Aorta (tissue), 5 donors: ENCODE measurements at places on chromosomes 12 and 14. TPM values are rescaled to one million over a fixed set of nuclear protein-coding genes. Genes with fewer than 3 reads are reported as not detected.

The GPR135 gene
- polyA plus RNA-seq = 0.50 TPM

The GRIN2B gene
- polyA plus RNA-seq = not detected

The KRT79 gene
- polyA plus RNA-seq = not detected

The PTGES3 gene
- 142 TPM for polyA plus RNA-seq

DNA sequence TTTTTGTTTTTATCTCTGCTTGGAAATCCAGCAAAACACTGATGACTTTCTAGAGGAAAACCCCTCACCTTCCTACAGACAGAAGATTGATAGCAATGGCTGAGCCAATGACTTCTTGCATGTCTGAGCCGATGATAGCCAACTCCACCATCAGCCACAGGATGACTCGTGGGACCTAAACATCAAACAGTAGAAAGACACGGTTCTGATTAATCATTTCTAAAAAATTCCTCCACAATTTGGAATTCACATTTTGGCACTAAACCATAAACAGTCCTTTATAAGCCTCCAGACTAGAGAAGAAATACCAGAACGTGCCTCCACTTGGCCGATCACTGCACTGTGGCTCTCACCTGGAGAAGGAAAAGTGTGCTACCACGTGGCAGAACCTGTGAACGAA is 25.9 kb downstream of the SLC11A2 start:
- no peak for DNase-seq

DNA sequence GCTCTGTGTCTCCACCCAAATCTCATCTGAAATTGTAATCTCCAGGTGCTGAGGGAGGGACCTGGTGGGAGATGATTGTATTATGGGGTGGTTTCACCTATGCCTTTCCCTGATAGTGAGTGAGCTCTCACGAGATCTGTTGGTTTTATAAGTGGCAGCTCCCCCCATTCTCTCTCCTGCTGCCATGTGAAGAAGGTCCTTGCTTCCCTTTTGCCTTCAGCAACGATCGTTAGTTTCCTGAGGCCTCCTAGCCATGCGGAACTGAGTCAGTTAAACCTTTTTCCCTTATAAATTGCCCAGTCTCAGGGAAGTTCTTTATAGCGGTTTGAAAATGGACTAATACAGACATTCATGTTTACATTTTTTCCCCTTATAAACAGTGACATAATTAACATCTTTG is 36.1 kb downstream of the PELI2 start:
- no peak for DNase-seq

- DNase-seq = no peak
These were observed 15.3 kb downstream of the CFAP251 start for GRCh38 chr12:121933522-121934308.

DNA sequence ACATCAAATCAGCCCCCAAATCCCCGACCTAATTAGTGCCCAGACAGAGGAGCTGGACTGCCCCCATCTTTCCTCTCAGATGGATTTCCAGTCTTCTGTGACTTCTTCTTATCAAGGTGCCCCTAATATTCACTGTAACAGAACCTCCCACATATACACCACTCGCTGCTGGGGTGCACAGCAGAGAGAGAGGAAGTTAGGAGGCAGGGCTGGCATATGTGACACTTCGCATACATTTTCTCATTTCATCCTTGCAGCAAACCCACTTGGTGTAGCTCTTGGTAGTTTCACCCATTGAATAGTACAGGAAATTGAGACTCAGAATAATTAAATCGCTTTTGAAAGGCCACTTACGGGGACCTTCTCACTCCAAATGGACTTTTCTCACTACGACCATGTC is 56.5 kb upstream of the CCND2 start:
- no peak for DNase-seq
